ENCODE measurements at places on chromosomes 4 and X.

GRCh38 chr4:129738175-129738574 is 642.2 kb downstream of the C4orf33 start:
- DNase-seq, result no peak

DNA sequence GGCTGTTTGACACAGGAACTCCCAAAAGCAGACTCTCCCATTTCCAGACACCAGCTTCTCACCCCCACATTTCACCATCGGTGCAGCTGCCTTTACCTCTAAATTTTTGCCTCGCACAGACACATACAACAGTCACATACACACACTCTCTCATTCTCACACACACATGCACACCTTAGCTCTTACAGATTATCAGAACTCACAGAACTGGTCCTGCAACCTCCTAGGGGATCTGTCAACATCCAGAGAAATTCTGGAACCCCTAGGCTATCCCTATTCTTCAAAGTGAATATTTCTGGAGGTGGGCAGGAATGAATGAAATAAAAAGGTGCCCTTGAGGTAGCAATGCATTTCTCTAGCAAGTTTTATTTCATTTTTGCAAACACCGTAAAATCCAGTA is 4.1 kb downstream of the HS6ST2 start:
- no peak for DNase-seq

DNA sequence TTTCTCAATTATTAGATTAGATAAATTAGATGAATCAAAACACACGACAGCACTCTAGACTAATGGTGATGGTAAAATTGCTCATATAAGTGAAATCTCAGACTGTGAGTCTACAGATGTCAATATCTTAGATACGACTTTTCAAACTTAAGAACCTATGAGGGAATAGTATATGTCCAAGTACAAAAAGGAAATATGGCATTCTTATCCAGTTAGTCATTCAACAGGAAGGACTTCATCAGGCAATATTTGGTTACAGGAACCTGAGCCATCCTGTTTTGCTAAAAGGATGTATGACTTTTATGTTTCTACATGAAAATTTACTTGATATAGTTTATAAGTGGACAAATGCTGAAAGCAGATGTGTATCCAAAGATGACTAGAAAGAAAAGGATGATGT is 107.0 kb downstream of the CT47B1 start:
- no peak for DNase-seq

DNA sequence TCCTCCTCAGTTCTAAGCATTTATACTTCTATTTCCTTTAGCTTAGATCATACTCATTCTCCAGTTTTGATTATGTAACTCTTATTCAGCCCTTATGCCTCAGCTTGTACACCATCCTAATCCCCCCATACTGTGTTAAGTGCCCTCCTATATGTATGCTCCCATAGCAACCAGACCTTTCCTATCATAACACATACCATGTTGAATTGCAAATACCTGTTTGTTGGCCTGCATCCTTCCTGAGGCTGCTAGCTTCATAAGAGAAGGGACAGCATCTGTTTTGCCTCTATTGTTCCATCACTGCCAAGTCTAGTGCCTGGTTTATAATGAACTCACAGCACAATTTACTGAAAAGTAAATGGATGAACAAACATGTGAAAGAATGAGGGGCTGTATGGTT is 443.7 kb downstream of the CENPC start:
- no peak for DNase-seq

GRCh38 chrX:134658760-134659023 is 421 bp upstream of the PLAC1 start:
- DNase-seq, result no peak

- DNase-seq, result no peak
These were observed 5.6 kb downstream of the MAOB start for GRCh38 chrX:43876680-43877079.

GRCh38 chr4:69833251-69833650 is 26.7 kb downstream of the SULT1E1 start:
- no peak for DNase-seq

- DNase-seq, result no peak
These were observed 120.6 kb upstream of the TBC1D9 start for GRCh38 chr4:140876615-140877364.

DNA sequence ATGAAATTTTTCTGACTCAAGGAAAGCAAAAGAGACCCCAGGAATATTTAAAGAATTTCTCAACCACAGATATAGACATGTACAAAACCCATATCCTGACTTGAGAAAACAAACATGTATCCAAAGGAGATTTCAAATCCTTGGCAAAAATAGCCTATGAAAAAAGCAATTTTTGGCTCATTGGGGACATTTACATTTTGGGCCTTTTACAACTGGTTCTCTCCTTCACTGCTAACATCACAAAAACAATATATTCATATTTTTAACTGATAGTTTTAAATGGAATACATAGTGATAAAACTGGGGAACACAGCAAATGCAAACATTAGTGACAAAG is 65.0 kb downstream of the SH3RF1 start:
- no peak for DNase-seq

GRCh38 chrX:97524997-97525396 is 641.3 kb downstream of the RPA4 start:
- DNase-seq, result no peak

All from activated T-helper 1 cell treated with anti-CD3 and anti-CD28 coated beads, Interleukin-2, amount 50 U/mL, for 16 hours (primary cell).